ENCODE measurements at places on chromosomes 11 and 22. TPM values are rescaled to one million over a fixed set of nuclear protein-coding genes. Genes with fewer than 3 reads are reported as not detected.

- DNase-seq: peak; percentile 0
Measured at GRCh38 chr11:121964591-121964990, 151.4 kb downstream of the BLID start.

RFPL1 gene
- total RNA-seq: not detected

GRCh38 chr11:117826832-117827231 lies 2.3 kb upstream of the FXYD2 start:
- peak; percentile 68 for DNase-seq

DNA sequence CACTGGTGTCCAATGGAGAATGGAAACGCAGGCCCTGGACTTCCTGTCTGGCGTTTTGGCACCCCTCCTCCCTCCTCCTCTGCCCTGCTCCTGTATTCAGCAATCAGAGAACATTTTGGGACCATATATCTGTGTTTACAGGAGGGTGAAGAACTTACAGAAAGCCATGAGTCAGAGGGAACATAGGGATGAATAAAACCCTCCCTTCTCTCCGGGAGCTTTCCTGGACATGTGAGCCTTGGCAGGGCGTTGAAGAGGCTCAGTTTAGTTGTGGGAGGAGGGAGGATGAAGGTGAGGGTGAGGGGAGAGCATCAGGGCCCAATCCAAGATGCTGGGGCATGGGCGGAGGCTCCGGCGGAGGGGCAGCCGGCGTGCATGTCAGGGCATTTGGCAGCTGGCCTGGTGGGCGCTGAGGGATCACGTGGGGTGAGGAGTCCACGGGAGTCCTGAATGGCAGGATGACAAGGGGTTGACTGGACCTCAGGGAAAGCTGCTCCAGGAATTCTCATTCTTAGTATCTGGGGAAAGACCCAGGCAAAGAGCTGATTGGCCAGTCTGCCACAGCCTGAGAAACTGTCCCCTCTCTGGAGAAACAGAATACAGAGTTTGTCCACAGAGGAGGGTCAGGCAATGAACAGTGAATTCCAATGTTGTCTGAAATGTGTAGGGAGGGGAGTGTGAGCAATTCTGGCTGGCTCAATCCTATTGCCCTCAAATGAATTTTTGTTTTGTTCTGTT lies 28.9 kb downstream of the MICAL2 start:
- peak; percentile 72 for DNase-seq

DNA sequence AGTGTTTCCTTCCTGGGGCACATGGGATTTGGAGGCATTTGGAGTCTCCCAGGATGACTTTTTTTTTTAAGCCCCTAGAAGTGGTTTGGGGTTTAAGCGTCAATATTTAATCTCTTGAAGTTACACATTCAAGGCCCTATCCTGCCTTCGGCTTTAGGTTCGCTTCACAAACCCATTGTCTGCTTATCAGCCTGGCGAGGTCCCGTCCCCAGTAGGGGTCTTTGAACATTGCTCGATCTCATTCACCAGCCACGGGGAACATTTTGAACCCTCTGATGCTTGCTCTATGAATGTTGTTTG lies 75.9 kb downstream of the KCNQ1 start:
- DNase-seq: no peak

DNA sequence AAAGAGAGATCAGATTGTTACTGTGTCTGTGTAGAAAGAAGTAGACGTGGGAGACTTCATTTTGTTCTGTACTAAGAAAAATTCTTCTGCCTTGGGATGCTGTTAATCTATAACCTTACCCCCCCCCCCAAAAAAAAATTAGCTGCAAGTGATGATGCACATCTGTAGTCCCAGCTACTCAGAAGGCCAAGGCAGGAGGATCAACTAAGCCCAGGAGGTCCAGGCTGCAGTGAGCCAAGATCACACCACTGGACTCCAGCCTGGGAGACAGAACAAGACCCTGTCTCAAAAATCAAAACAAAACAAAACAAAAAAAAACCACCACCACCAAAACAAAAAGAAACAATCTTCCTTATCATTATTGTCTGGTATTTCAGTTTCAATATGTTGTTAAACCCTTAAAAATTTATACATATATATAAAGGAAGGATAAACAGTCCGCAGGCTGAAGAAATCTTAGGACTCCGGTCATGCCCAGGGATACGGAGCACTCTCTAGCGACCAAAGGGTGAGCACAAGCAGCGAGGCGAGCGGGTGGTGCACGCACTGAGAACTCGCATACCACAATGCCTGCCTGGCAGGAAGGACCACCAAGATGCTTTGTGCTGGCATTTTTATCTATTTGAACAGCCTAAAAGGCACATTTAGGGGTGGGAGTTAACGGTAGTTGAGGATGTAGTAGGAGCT lies 6.4 kb downstream of the POLDIP3 start:
- no peak for DNase-seq

GRCh38 chr22:44402196-44403111 lies 89.7 kb upstream of the SHISAL1 start:
- DNase-seq: no peak

KRTAP5-8 gene
- total RNA-seq: not detected

KDELR3 gene
- 73.5 TPM for total RNA-seq

DNA sequence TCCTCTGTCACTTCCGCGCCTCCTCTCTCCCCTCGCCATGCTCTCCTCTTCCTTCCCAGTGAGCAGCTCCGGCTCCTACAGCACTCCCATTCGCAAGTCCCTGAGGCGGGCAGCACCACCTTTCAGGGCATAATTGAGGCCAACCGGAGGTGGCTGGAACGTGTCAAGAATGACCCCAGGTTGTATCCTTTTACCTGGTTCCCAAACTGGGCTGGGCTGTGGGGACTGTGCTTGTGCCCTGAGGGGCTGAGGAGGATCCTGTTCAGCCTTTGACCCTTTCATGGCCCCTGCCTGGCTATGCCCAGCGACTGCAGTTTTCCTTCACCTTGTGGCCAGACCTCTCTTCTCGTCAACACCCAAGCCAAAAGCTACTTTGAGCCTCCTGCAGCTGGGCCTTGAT lies 84.1 kb downstream of the CEP164 start:
- DNase-seq: no peak

GRCh38 chr11:34158661-34159060 lies 53.2 kb downstream of the NAT10 start:
- DNase-seq: no peak

AQP11 gene
- total RNA-seq: 2.1 TPM
